Activated naive CD4-positive, alpha-beta T cell treated with anti-CD3 and anti-CD28 coated beads, Interleukin-2, amount 10 ng/mL, durations not matched to agents 7 days and 5 days (primary cell): ENCODE measurements at places on chromosomes 3 and 15.

GRCh38 chr3:78900426-78900825, 867.4 kb downstream of the ROBO1 start:
- H3K27ac ChIP-seq, result no peak overlapping the region
- H3K36me3 ChIP-seq, result no peaks in the 10 kb centered on the region
- no peaks in the 10 kb centered on the region for H3K27me3 ChIP-seq
- no peak for DNase-seq
- no peak overlapping the region for H3K4me3 ChIP-seq
- no peaks in the 10 kb centered on the region for H3K4me1 ChIP-seq

DNA sequence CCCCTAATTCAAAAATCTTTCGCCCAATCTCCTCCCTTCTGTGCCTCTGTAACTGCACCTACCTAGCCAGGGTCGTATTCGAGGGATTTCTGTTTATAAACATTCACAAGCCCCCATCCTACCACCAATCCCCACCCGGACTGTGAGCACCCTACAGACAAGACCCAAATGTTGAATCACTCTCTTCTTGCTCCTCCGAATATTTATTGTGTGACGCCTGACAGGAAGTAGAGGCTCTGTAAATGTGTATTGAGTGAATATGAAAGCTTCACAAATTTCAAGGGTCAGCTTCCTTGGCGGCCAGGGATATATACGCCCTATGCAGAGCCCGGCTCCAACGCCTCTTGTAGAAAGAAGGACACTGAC, 1.6 kb downstream of the BDH1 start:
- H3K27me3 ChIP-seq, result peaks cover 4% of the 10 kb centered on the region
- peaks cover 43% of the 10 kb centered on the region for H3K36me3 ChIP-seq
- H3K27ac ChIP-seq, result peak overlapping the region; percentile 97
- H3K4me3 ChIP-seq, result peak overlapping the region; percentile 91
- peaks cover 52% of the 10 kb centered on the region for H3K4me1 ChIP-seq

GRCh38 chr3:52846432-52846965, 11.7 kb upstream of the MUSTN1 start:
- peaks cover 4% of the 10 kb centered on the region for H3K4me1 ChIP-seq
- H3K36me3 ChIP-seq, result peaks cover 5% of the 10 kb centered on the region
- no peak for DNase-seq
- H3K27ac ChIP-seq, result no peak overlapping the region
- no peak overlapping the region for H3K4me3 ChIP-seq

GRCh38 chr15:83843471-83843871, 189.5 kb downstream of the ADAMTSL3 start:
- DNase-seq, result no peak
- H3K27ac ChIP-seq, result no peak overlapping the region
- no peaks in the 10 kb centered on the region for H3K36me3 ChIP-seq
- H3K4me1 ChIP-seq, result no peaks in the 10 kb centered on the region
- no peaks in the 10 kb centered on the region for H3K27me3 ChIP-seq
- no peak overlapping the region for H3K4me3 ChIP-seq

DNA sequence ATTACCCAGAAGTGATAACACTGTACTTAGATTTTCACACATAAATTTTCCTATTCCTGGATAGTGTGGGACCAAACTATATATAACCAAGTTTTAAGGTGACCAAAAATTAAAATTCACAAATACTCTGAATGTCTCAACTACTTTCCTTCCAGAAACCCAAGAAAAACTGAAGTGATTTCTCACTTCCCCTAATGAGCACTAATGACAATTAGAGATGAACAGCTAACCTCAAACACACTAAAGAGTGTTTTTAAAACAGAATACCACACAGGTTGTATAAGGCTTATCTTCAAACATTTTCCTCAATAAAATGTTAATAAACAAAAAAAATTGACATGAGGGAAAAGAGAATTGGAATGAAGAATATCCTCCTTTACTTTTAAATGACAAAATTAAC, 188.2 kb downstream of the ZBTB20 start:
- H3K4me1 ChIP-seq, result no peaks in the 10 kb centered on the region
- no peaks in the 10 kb centered on the region for H3K36me3 ChIP-seq
- H3K4me3 ChIP-seq, result no peak overlapping the region
- no peak overlapping the region for H3K27ac ChIP-seq

- no peaks in the 10 kb centered on the region for H3K36me3 ChIP-seq
- no peak for DNase-seq
- no peak overlapping the region for H3K4me3 ChIP-seq
- no peak overlapping the region for H3K27ac ChIP-seq
- no peaks in the 10 kb centered on the region for H3K4me1 ChIP-seq
Measured at GRCh38 chr3:86801921-86802320, 189.0 kb downstream of the VGLL3 start.

DNA sequence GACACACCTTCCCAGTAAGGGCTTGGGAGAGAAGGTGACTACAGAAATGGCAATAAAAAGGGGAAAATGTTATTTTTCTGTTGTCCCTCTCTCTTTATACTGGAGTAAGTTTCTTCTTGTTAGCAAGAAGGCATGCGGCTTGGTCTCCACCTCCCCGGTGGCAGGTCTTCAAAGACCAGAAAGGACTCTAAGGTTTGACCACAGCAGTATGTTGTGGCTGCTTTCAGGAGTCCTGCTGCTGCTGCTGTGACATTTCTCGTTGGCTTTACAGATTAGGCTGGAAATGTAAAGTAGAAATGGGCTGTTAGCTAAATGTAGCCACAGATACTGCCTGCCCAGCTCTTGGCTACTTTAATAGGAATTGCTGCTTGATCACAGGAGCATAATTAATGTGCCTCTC, 175.8 kb upstream of the ZBTB20 start:
- H3K27me3 ChIP-seq, result no peaks in the 10 kb centered on the region
- no peaks in the 10 kb centered on the region for H3K36me3 ChIP-seq
- H3K27ac ChIP-seq, result no peak overlapping the region
- DNase-seq, result no peak

DNA sequence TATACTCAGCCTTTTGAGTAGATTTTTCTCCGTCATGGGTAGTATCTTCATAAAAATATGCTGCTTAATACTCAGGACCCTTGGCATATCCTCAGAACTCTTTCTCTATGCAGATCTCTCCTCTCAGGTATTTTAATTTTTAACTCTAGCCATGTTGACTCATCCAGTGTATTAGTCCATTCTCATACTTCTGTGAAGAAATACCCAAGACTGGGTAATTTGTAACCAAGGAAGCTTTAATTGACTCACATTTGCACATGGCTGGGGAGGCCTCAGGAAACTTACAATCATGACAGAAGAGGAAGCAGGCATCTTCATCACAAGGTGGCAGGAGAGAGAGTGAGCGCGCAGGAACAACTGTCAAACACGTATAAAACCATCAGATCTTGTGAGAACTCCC, 129.3 kb upstream of the CD96 start:
- DNase-seq, result no peak
- no peaks in the 10 kb centered on the region for H3K27me3 ChIP-seq
- no peaks in the 10 kb centered on the region for H3K36me3 ChIP-seq
- H3K27ac ChIP-seq, result no peak overlapping the region

- no peaks in the 10 kb centered on the region for H3K4me1 ChIP-seq
- no peaks in the 10 kb centered on the region for H3K27me3 ChIP-seq
- H3K36me3 ChIP-seq, result peaks cover 3% of the 10 kb centered on the region
- DNase-seq, result no peak
Measured at GRCh38 chr3:33578325-33579177, 138.3 kb upstream of the UBP1 start.

GRCh38 chr3:64890006-64890405, 202.2 kb upstream of the ADAMTS9 start:
- no peak overlapping the region for H3K4me3 ChIP-seq
- H3K27me3 ChIP-seq, result no peaks in the 10 kb centered on the region
- H3K36me3 ChIP-seq, result no peaks in the 10 kb centered on the region
- no peak for DNase-seq
- no peak overlapping the region for H3K27ac ChIP-seq
- H3K4me1 ChIP-seq, result no peaks in the 10 kb centered on the region

DNA sequence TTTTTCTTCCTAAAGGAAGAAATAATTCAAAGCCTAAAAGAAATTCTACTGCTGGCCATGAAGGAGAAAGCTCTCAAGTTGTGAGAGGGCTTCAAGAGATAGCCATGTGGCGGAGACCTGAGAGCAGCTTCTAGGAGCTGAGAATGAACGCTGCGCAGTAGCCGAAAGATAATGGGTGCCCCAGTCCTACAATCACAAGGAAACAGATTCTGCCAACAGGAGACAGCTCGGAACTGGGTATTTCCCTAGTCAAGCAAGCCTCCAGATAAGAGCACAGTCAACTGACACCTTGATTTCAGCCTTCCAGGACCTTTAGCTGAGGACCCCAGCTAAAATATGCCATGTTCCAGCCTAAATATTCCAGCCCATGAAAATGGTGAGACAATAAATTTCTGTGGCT, 824.1 kb downstream of the FHIT start:
- H3K4me3 ChIP-seq, result no peak overlapping the region
- DNase-seq, result no peak
- peaks cover 23% of the 10 kb centered on the region for H3K4me1 ChIP-seq
- no peak overlapping the region for H3K27ac ChIP-seq
- H3K36me3 ChIP-seq, result no peaks in the 10 kb centered on the region

- H3K36me3 ChIP-seq, result peaks cover under 1% of the 10 kb centered on the region
- H3K27ac ChIP-seq, result no peak overlapping the region
Measured at GRCh38 chr15:59950603-59951388, 53.3 kb upstream of the FOXB1 start.

GRCh38 chr3:170499562-170500156, 81.0 kb downstream of the CLDN11 start:
- no peak overlapping the region for H3K27ac ChIP-seq
- no peak for DNase-seq
- H3K36me3 ChIP-seq, result no peaks in the 10 kb centered on the region
- H3K4me1 ChIP-seq, result no peaks in the 10 kb centered on the region

DNA sequence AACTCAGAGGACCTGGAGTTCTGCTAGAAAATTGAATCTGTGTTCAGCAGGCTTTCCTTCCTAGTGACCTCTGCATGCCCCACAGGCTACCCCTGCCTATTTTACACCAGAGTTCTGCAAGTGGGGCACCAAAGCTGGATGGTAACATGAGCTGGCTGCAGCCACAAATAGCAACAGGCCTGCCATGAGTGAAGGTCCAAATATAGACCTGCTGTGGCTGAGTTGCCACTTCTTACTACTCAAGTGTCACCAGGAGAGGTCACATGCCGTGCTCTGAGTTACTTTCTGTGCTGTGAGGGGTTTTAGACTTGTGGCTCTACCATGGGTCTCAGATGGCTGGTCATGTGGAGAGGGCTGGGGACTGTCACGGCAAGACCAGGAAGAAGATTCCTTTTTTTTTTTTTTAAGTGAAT, at the start of gene FSD2:
FSD2 (minus strand) TSS at position 76 of the 413 bp plus-strand sequence. CDS start 18,679 bp downstream, outside the sequence.
- peaks cover 6% of the 10 kb centered on the region for H3K36me3 ChIP-seq
- H3K4me3 ChIP-seq, result no peak within 1 kb of the TSS
- no peak for DNase-seq
- peaks cover 48% of the 10 kb centered on the region for H3K27me3 ChIP-seq
- no peak within 1 kb of the TSS for H3K27ac ChIP-seq

DNA sequence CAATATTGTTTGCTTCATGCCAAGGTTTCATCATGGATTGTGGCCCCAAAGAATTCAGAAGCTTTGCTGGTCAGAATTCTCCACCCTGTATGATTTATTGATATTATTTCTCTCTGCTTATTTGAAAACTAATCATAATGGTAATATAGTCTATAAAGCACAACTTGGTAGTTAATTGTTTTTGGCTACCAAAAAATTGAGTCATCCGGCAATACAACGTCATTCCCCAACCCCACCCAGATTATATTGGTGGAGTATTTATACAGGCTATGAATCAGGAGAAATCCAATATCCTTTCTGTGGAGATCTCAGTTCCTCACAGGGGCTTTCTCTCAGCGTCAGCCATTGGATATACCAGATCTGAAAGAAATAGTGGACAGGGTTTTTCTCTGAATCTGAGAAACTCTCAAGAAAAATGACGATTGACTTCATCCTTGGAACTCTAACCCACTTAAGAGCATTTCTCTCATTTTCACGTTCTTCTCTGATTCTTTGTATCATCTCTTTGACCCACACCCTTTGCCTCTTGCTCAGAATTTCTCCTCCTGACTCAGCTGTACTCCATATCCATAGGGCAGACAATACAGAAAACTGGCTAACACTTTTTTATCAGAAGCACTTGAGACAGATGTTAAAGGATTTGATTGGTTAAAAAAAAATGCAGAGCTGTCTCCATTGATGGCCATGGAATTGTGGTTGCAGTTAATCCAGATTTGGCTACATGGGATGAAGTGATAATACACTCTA, 1055.8 kb upstream of the CADM2 start:
- no peak overlapping the region for H3K4me3 ChIP-seq
- no peak overlapping the region for H3K27ac ChIP-seq
- H3K36me3 ChIP-seq, result no peaks in the 10 kb centered on the region
- H3K27me3 ChIP-seq, result no peaks in the 10 kb centered on the region
- no peak for DNase-seq
- H3K4me1 ChIP-seq, result no peaks in the 10 kb centered on the region

GRCh38 chr3:192915722-192916121, 1.9 kb downstream of the MB21D2 start:
- H3K27ac ChIP-seq, result peak overlapping the region; percentile 58
- H3K36me3 ChIP-seq, result peaks cover 10% of the 10 kb centered on the region
- H3K4me3 ChIP-seq, result peak overlapping the region; percentile 85

GRCh38 chr15:43329217-43329959, 985 bp downstream of the LCMT2 start:
- peak overlapping the region; percentile 100 for H3K27ac ChIP-seq
- peaks cover 7% of the 10 kb centered on the region for H3K27me3 ChIP-seq
- H3K36me3 ChIP-seq, result peaks cover 36% of the 10 kb centered on the region
- peaks cover 35% of the 10 kb centered on the region for H3K4me1 ChIP-seq
- DNase-seq, result peak; percentile 26
- peak overlapping the region; percentile 93 for H3K4me3 ChIP-seq

DNA sequence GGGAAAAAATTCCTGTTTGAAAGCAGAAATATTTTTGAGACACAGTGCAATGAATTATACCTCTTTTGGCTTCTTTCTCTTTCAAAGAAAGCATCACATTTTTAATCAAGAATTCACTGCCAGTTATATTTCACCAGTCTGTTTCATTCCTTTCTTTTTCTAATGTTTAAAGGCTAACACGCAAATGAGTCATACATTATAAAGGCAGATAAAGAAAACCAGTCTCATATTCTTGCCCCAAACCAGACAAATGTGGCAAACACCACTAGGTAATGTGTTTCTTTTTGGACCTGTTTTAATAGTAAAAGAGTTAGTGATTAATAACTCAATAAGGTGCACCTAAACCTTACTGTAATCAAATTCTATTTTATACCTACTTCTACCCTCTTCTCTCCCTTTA, 83.8 kb downstream of the PLOD2 start:
- no peaks in the 10 kb centered on the region for H3K4me1 ChIP-seq
- no peak for DNase-seq

- H3K27ac ChIP-seq, result peak overlapping the region; percentile 100
- H3K27me3 ChIP-seq, result peaks cover 18% of the 10 kb centered on the region
- peaks cover 50% of the 10 kb centered on the region for H3K4me1 ChIP-seq
- H3K4me3 ChIP-seq, result peak overlapping the region; percentile 99
Measured at GRCh38 chr15:44711743-44712345, 527 bp downstream of the B2M start.

DNA sequence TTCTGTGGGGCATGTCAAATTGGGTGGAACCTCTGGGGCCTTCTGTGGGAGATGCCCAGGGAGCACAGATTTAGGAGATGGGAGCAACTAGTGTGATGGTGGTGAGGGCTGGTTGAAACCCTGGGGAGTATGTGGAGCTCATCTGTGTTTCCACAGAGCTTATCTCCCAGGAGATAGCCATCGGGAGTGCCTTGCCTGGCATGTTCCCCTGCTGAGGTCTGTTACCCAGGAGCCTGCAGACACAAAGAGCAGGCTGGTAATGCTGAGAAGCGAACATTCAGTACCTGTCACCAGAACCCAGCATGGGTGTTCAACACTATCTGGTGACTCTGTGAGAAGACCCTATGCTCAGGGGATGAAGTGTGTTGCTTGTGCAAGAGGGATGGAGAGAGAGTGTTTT, 85.0 kb downstream of the CLSTN2 start:
- H3K4me3 ChIP-seq, result no peak overlapping the region
- H3K27me3 ChIP-seq, result peaks cover 3% of the 10 kb centered on the region
- H3K36me3 ChIP-seq, result no peaks in the 10 kb centered on the region
- no peak for DNase-seq
